ENCODE measurements at places on chromosomes 7 and 10. TPM values are rescaled to one million over a fixed set of nuclear protein-coding genes. Genes with fewer than 3 reads are reported as not detected.

PTN gene
- 97.1 TPM for polyA plus RNA-seq

AUTS2 gene
- polyA plus RNA-seq, result 15.6 TPM

GHRHR gene
- polyA plus RNA-seq, result not detected

HPSE2 gene
- 3.5 TPM for polyA plus RNA-seq

PNLIPRP3 gene
- 7.9 TPM for polyA plus RNA-seq

NEBL gene
- 13.3 TPM for polyA plus RNA-seq

ZNF722 gene
- not detected for polyA plus RNA-seq

GSTO2 gene
- polyA plus RNA-seq, result 19.9 TPM

PDE6C gene
- polyA plus RNA-seq, result not detected

TMEM176A gene
- 9.4 TPM for polyA plus RNA-seq

ZNF117 gene
- polyA plus RNA-seq, result 4.6 TPM

SNX10 gene
- 0.44 TPM for polyA plus RNA-seq

FGL2 gene
- polyA plus RNA-seq, result 3.4 TPM

PODXL gene
- 3.5 TPM for polyA plus RNA-seq

PIK3CG gene
- 0.09 TPM for polyA plus RNA-seq

AQP1 gene
- 49.8 TPM for polyA plus RNA-seq

CPEB3 gene
- polyA plus RNA-seq, result 2.3 TPM

INPP5A gene
- 12.7 TPM for polyA plus RNA-seq

CFAP70 gene
- 0.60 TPM for polyA plus RNA-seq

PRPS1L1 gene
- polyA plus RNA-seq, result not detected

OR2A25 gene
- not detected for polyA plus RNA-seq

NAMPT gene
- polyA plus RNA-seq, result 185 TPM

C10orf143 gene
- 6.3 TPM for polyA plus RNA-seq

RBP4 gene
- 0.14 TPM for polyA plus RNA-seq

CHN2 gene
- 0.92 TPM for polyA plus RNA-seq

ATOH7 gene
- polyA plus RNA-seq, result not detected

POLR2J3 gene
- polyA plus RNA-seq, result 39.1 TPM

STAG3 gene
- polyA plus RNA-seq, result 0.73 TPM

TFEC gene
- polyA plus RNA-seq, result 0.16 TPM

SCART1 gene
- polyA plus RNA-seq, result 0.90 TPM

CRHR2 gene
- polyA plus RNA-seq, result 0.04 TPM

SLC16A12 gene
- 0.02 TPM for polyA plus RNA-seq

NPC1L1 gene
- 0.65 TPM for polyA plus RNA-seq

ZNF425 gene
- polyA plus RNA-seq, result 1.5 TPM

TPK1 gene
- polyA plus RNA-seq, result 0.63 TPM

C7orf33 gene
- not detected for polyA plus RNA-seq

TEX47 gene
- not detected for polyA plus RNA-seq

ZNF239 gene
- polyA plus RNA-seq, result 0.61 TPM

TDRD1 gene
- 0.08 TPM for polyA plus RNA-seq

SLC39A12 gene
- 0.01 TPM for polyA plus RNA-seq

TMEM225B gene
- polyA plus RNA-seq, result 0.96 TPM

CFAP46 gene
- 0.73 TPM for polyA plus RNA-seq

INHBA gene
- polyA plus RNA-seq, result 0.42 TPM

FKBP9 gene
- polyA plus RNA-seq, result 22.6 TPM

PTPRN2 gene
- 0.40 TPM for polyA plus RNA-seq

ZNF775 gene
- 1.6 TPM for polyA plus RNA-seq

MMD2 gene
- polyA plus RNA-seq, result not detected

PRSS37 gene
- polyA plus RNA-seq, result not detected

PLOD3 gene
- 9.2 TPM for polyA plus RNA-seq

FFAR4 gene
- 0.08 TPM for polyA plus RNA-seq

LRRC17 gene
- polyA plus RNA-seq, result 0.26 TPM

PLEKHA1 gene
- polyA plus RNA-seq, result 14.8 TPM

ZSCAN21 gene
- polyA plus RNA-seq, result 3.9 TPM

GRM8 gene
- polyA plus RNA-seq, result 0.19 TPM

DPYSL4 gene
- polyA plus RNA-seq, result 0.26 TPM
